Activated CD4-positive, alpha-beta memory T cell treated with anti-CD3 and anti-CD28 coated beads, Interleukin-2, amount 10 ng/mL, durations not matched to agents 7 days and 5 days (primary cell): ENCODE measurements at places on chromosomes 5 and 9. TPM values are rescaled to one million over a fixed set of nuclear protein-coding genes. Genes with fewer than 3 reads are reported as not detected.

Gene PCDHB10
- total RNA-seq = not detected

DNA sequence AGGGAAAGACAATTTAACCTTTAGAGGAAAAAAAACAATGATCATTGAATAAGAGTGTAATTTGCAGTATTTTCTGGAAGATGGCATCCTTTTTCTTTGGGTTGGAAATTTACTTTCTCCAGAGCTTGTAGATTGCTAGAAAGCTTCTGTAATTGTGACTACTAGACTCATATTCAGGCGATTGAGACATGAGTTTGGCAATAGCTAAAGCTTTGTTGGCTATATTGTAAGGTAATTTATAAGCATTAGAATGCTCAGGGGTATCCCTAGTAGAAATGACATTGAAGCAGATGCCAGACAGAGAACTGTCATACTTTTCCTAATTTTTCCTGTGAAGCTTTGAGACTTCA lies 115.3 kb downstream of the UNC13B start:
- DNase-seq = no peak

DNA sequence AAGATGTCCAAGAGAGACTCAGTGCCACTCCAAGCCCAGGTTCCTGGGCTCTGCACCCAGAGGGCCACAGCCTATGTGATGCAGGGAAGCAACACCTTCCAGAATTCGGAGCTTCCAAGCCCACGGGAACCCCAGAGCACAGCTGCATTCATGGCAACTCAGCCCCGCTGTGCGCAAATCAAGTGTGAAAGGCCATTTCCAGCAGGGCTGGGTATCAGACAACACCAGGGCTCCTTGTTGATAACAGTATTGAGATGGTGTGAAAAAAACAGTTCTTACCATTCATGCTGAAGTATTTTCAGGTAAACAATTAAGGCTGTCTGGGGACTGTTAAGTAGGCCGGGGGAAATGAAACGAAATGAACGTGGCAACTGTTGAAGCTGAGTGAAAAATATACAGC lies 10.1 kb downstream of the ROR2 start:
- DNase-seq = no peak

Gene EDIL3
- not detected for total RNA-seq

- no peak for DNase-seq
These were observed 49.9 kb downstream of the PDE4D start for GRCh38 chr5:59843511-59844213.

GRCh38 chr5:15079566-15079965 lies 208.0 kb upstream of the ANKH start:
- no peak for DNase-seq

Gene AMBP
- total RNA-seq = not detected

Gene SEMA6A
- not detected for total RNA-seq

Gene NPR3
- total RNA-seq = not detected

Gene AHRR
- 23.6 TPM for total RNA-seq

Gene CER1
- total RNA-seq = not detected

Gene ANKH
- 87.0 TPM for total RNA-seq

Gene SMARCA2
- total RNA-seq = 207 TPM

Gene ANKRD18B
- 2.1 TPM for total RNA-seq

DNA sequence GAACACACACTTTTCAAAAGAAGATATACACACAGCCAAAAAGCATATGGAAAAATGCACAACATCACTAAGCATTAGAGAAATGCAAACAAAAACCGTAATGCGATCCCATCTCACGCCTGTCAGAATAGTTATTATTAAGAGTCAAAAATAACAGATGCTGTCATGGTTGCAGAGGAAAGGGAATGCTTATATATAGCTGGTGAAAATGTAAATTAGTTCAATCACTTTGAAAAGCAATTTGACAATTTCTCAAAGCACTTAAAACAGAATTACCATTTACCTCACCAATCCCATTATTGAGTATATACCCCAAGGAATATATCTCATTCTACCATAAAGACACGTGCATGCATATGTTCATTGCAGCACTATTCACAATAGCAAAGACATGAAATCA lies 126.8 kb upstream of the MRPS30 start:
- DNase-seq = no peak

Gene PHYHD1
- total RNA-seq = 1.1 TPM

GRCh38 chr5:168365581-168366081 lies 74.2 kb downstream of the WWC1 start:
- DNase-seq = no peak

GRCh38 chr5:129608350-129608749 lies 139.5 kb upstream of the MINAR2 start:
- no peak for DNase-seq

DNA sequence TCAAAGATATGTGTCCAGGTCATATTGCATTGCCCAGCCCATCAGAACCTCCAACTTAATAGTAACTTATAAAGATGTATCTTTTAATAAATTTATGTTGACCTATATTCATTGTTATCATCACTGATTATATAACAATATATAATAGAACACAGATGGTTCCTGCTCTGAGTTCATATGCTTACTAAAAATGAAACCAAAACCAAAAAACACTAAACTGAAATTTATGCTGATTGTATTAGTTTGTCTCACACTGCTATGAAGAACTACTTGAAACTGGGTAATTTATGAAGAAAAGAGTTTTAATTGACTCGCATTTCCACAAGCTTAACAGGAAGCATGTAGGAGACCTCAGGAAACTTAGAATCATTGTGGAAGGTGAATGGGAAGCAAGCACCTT lies 462.5 kb upstream of the TYRP1 start:
- no peak for DNase-seq

DNA sequence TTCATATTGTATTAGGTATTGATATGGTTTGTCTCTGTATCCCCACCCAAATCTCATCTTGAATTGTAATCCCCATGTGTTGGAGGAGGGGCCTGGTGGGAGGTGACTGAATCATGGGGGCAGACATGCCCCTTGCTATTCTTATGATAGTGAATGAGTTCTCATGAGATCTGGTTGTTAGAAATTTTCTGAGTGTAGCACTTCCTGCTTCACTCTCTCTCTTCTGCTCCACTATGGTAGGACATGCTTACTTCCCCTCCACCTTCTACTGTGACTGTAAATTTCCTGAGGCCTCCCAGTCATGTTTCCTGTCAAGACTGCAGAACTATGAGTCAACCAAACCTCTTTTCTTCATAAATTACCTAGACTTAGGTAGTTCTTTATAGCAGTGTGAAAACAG lies 187.4 kb upstream of the SLC24A2 start:
- peak; percentile 49 for DNase-seq
